Uterus (tissue), 4 donors: ENCODE measurements at places on chromosomes 16 and 17.

GRCh38 chr17:550041-550398 lies 164.6 kb downstream of the VPS53 start:
- no peak for DNase-seq

DNA sequence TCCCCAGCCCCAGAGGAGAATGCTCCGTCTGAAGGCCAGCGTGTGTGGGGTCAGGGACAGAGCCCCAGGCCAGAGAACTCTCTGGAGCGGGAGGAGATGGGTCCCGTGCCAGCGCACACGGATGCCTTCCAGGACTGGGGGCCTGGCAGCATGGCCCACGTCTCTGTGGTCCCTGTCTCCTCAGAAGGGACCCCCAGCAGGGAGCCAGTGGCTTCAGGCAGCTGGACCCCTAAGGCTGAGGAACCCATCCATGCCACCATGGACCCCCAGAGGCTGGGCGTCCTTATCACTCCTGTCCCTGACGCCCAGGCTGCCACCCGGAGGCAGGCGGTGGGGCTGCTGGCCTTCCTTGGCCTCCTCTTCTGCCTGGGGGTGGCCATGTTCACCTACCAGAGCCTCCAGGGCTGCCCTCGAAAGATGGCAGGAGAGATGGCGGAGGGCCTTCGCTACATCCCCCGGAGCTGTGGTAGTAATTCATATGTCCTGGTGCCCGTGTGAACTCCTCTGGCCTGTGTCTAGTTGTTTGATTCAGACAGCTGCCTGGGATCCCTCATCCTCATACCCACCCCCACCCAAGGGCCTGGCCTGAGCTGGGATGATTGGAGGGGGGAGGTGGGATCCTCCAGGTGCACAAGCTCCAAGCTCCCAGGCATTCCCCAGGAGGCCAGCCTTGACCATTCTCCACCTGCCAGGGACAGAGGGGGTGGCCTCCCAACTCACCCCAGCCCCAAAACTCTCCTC lies 10.4 kb downstream of the CX3CL1 start:
- no peak for DNase-seq

- DNase-seq, result no peak
These were observed 36.4 kb upstream of the CES5A start for GRCh38 chr16:55911616-55912015.

DNA sequence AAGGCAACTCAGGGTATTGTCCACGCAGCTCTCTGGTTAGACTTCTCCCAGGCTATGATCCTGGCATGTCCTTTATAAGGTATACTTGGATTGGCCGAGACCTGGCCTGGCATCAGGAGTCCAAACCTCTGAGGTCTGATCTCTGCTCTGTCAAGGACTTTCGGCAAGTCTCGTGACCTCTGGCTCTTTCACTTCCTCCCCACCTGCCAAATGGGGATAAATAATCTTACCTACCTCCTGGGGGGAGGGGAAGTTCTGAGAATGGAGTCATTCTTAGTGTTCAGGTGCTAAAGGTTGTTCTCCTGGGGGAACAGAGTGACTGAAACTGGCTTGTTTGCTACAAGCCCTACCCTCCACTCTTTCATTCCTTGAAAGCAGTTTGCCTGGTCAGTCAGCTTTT lies 7.6 kb downstream of the ATXN1L start:
- DNase-seq, result no peak

DNA sequence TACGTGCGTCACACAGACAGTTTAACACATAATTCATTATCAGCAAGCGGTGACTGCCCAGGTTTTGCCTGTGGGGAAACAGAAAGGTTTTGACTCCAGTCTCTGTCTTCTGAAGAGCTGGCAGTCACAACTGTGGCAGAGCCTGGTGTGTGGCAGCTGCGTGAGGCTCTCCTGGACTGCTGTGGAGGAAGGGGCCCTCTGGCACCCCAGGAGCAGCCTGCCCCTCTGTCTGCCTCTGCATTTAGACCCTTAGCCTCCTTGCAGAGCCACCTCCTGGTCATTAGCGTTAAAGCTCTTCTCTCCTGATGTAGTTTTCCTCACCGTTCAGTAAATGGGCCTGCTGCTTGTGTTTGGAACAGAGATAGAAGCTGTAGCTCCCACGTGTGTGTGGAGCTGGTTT lies 10.9 kb downstream of the RAB40C start:
- DNase-seq, result no peak

DNA sequence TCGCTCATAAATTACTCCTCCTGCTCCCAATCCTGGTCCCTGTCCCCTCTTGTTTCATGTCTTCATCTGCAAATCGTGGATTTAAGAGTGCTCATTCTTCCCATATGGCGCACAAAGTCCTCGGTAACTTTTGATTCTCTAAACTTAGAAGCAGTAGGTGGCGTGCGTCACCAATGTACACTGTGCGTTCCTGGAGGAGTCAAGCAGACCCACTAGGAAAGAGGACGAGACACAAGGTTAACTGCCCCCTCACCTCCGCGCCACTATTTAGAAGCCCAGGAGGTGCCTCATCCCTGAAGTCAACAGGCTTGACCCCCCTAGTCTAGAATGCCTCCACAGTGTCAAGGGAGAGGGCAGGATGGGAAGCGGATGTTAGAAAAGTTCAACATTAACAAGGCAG lies 2.9 kb downstream of the SLC13A5 start:
- no peak for DNase-seq
